ENCODE measurements at places on chromosomes 6 and 20. TPM values are rescaled to one million over a fixed set of nuclear protein-coding genes. Genes with fewer than 3 reads are reported as not detected.

DNA sequence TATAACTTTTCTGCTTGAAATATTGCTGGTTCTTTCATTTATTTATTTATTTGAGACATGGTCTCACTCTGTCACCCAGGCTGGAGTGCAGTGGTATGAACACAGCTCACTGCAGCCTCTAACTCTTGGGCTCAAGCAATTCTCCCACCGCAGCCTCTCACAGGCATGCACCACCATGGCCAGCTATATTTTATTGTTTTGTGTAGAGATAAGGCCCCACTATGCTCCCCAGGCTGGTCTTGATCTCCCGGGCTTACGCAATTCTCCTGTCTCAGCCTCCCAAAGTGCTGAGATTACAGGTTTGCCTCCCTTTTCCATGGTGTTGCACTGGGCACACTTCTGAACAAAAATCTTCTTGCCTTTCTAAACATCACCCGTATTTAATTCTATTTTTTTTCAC is 39.1 kb upstream of the RNGTT start:
- peak; percentile 42 for DNase-seq

DNA sequence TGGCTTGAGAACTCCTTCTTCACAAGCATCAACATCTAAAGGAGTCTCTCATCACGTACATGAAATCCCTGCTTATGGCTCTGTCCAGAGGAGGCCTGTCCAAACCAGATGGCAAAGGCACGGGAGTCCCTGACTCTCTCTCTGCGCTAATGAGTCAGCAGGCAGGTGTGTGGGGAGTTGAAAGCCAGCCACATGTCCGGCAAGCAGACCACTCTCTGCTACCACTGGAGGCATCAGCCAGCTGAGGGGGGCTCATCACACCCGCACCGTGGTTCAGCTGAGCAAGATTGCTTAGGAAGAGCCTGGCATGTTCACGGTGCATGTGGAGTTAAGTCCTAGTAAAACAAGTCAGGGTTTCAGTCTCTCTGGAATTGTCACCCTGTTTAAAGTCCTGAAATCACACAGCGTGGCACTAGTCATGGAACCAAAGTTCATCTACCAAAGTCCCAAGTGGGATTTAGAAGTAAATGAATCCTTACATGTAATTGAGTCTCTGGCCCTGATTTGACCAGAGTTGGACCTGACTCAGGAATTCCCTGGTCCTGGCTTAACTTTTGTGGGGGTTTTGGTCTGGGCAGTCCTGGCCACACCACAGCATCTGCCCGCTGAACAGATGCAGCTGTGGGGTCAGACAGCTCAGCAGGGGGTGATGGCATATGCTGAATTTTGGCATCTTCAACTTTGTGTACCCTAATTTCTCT is 155.2 kb upstream of the RIN2 start:
- DNase-seq = no peak

DNA sequence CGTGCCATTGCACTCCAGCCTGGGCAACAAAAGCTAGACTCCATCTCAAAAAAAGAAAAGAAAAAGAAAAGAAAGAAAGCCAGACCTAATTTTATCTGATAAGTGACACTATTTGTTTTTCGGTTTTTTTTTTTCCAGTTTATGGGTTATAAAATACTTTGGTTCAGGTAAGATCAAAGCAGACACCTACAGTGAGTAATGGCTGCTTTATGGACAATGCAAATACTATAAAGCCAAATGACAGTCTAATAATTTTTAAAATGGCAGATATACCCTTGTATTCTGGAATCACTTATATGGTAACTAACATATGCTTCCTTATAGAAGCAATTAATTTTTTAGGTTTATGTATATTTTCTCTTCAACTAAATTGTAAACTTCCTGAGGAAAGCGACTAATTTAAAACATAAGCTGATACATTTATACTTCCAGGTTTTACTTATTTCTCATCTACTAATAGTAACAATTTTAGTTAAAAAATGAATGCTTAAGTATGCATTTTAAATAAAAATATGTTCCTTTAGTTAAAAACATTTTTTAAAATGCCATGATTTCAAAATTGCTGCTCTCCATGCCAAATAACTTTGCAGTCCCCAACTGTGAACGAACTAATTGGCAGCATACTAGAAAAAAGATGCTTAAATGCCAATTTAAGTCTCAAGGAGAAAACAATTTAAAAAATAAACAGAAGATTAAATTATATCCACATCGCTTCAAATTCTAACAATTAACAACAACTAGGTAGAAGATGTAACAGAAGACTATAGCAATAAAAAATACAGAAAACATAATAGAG is 38.5 kb downstream of the KIAA0319 start:
- no peak for DNase-seq

GRCh38 chr6:28380381-28380780 is 19.2 kb downstream of the ZSCAN12 start:
- DNase-seq = no peak

- no peak for DNase-seq
Measured at GRCh38 chr6:5681480-5681879, 325.2 kb downstream of the NRN1 start.

- peak; percentile 42 for DNase-seq
Measured at GRCh38 chr6:157143890-157144798, 179.2 kb downstream of the TMEM242 start.

GRCh38 chr6:6841571-6841970 is 253.1 kb downstream of the LY86 start:
- DNase-seq = no peak

DNA sequence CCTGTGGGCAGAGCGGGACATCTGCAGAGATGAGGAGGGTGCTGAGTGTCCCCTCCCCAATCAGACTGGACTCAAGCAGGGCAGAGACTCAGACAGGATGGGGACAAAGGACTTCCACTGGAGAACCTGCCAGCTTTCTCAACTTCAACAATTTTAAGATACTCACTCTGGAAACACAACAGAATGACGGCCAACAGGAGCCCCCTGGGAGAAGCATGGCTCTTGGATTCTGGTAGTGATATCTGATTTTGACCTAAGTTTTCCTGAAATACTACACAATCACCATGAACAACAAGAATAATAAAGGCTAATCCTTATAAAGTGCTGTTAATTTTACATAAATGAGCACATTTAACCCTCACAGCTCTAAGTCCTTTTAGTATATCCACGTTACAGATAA is 83.5 kb upstream of the PLEKHG1 start:
- DNase-seq = no peak

- DNase-seq = no peak
Measured at GRCh38 chr20:54622333-54623295, 147.2 kb downstream of the DOK5 start.

GRCh38 chr20:43666376-43667328 is at the start of gene MYBL2:
Gene MYBL2, plus strand, starts transcription at chr20:43667114. Its CDS starts 170 bp downstream, at chr20:43667284.
- peak; percentile 90 for DNase-seq

PPP1R16B gene
- 0.15 TPM for total RNA-seq

GGTLC1 gene
- not detected for total RNA-seq

STMN3 gene
- total RNA-seq = 6.6 TPM

CST5 gene
- not detected for total RNA-seq

PNPLA1 gene
- not detected for total RNA-seq

COL12A1 gene
- 0.66 TPM for total RNA-seq

TASP1 gene
- total RNA-seq = 9.3 TPM

RUNX2 gene
- total RNA-seq = 1.9 TPM

MTFR2 gene
- 1.3 TPM for total RNA-seq
